ENCODE measurements at places on chromosomes 11 and 22. TPM values are rescaled to one million over a fixed set of nuclear protein-coding genes. Genes with fewer than 3 reads are reported as not detected.

Gene ASCC2
- 55.0 TPM for total RNA-seq

Gene SHANK3
- not detected for total RNA-seq

Gene CHRDL2
- total RNA-seq: not detected

Gene IL10RA
- 31.6 TPM for total RNA-seq

Gene LYVE1
- total RNA-seq: not detected

Gene OR52E8
- not detected for total RNA-seq

Gene OR8D1
- not detected for total RNA-seq

Gene PRR14L
- total RNA-seq: 50.3 TPM

Gene NAALAD2
- total RNA-seq: not detected

Gene P2RX6
- total RNA-seq: 0.34 TPM

Gene FAM83F
- 1.1 TPM for total RNA-seq

Gene HSD17B12
- 38.7 TPM for total RNA-seq

Gene OR56A1
- not detected for total RNA-seq

Gene PAX6
- 0.39 TPM for total RNA-seq

DNA sequence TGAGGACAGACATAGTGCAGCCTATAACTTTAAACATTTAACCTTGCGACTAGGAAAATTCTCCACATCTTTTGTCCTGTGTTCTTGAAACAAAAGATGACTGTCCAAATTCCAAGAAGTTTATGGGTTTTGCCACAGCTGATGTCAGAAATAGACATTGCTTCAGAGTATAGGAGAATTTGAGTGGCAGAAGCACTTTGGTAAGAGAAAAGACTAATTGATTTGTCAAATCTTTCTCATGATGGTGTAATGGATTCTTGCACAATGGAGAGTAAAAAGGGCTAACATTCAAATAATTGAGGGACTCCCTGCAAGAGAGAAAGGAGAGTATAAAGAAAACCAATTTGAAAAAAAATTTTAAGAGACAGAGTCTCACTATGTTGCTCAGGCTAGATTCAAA is 25.3 kb downstream of the C11orf58 start:
- no peak for DNase-seq

DNA sequence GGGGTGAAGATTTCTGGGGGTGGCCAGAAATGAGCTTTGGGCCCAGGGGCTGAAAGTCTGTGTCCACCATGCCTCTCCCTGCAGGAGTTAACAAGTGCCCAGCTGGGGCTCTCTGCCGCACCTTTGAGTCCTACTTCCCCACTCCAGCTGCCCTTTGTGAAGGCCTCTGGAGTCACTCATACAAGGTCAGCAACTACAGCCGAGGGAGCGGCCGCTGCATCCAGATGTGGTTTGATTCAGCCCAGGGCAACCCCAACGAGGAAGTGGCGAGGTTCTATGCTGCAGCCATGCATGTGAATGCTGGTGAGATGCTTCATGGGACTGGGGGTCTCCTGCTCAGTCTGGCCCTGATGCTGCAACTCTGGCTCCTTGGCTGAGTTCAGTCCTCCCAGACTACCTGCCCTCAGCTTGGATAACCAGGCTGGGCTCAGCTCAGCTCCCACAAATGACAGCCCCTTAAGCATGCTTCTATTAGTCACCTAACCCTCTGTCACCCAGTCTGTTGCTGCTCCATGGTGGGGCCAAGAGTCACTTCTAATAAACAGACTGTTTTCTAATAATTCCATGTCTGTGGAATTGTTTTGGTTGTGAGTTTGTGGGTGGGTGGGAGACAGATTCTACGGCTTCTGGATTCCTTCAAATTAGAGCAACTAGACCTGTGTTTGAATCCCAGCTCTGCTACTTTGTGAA is 3.0 kb upstream of the INPPL1 start:
- DNase-seq: no peak

- no peak for DNase-seq
These were observed 200.9 kb downstream of the MYO18B start for GRCh38 chr22:25942856-25943411.

DNA sequence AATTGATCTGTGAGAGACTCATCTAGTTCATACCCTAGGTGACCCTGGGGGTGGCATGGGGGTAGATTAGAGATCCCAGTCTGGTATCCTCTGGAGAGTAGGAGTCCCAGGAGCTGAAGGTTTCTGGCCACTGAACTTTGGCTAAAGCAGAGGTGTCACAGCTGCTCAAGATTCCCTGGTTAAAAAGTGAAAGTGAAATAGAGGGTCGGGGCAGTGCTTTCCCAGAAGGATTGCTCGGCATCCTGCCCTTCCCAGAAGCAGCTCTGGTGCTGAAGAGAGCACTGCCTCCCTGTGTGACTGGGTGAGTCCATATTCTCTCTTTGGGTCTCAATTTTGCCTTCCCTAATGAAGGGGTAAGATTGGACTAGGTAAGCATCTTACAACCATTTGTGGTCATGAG is 653 bp downstream of the IL18BP start:
- no peak for DNase-seq

DNA sequence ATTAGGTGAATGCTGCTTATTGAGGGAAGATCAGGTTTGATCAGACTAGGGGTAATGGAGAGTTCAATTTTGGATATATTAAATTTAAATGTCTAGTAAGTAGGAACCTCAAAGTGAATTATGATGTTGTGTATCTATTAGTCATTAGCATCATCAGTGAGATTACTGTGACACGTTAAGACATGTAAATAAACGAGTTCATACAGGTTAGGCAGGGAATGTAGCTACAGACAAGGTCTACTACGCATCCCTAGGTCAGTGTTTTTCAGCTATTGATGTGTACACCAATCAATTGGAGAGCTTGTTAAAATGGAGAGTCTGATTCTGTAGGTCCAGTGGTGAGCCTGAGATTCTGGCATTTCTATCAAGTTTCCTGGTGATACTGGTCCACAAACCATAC is 120.1 kb upstream of the LRRC4C start:
- no peak for DNase-seq

DNA sequence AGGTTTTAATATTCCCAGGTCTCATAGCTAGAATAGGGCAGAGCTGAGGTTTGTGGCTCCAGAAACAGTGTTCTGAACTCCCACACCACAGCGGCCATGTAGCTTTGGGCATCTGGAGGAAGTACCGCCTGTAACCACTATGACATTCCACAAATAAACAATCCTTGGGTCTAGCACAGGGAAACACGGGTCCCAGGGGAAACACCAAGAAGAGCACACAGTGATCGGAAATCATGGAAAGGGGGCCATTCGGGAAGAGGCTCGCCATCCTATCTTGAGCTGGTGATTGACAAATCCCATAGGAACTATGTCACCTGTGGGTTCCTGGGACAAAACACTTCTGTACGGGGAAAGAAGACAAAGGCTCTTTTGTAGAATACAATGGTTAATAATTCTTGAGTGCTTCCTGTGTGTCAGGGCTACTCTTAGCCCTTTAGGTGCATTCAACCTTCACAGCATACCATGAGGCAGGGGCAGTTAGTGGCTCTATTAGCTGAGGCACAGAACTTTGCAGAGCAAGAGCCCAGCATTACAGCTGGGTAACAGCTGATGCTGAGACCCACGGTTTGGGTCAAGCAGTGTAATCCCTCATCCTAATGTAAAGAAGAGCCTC is 514.2 kb downstream of the NTM start:
- no peak for DNase-seq

- DNase-seq: no peak
These were observed 139.4 kb downstream of the SPATA19 start for GRCh38 chr11:133705873-133706272.

DNA sequence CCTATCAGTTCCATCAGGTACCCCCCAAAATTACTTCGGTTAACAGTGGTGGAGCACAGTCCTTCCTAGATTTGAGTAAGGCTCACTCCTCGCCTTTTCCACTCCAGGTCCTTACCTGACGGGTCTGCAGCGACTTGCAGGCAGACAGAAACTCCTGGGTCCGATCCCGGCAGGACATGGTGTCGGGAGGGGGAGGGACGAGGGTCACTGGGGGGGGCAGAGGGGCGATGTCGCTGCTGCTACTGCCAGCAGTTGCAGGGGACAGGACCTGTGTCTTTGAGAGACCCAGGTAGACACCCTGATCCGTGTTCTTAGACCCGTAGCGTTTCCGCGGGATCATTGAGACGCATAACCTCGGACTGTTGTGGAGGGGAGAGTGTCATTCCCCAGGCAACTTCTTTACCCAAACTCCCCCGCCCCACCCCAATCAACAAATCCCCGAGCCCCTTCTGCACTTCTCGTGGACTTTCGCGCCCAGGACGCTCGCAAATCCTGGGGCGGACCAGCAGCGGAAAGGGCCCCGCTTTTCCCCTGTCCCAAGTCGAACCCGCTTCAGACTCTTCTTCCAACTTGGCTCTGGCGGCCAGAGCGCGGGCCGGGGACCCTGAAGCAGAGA is 839 bp downstream of the STX5 start:
- DNase-seq: no peak

- DNase-seq: no peak
These were observed at the start of gene SAA4 for GRCh38 chr11:18236664-18237356. TSS of gene SAA4 (minus strand) at chr11:18236802. CDS start at chr11:18235926, 876 bp downstream.

DNA sequence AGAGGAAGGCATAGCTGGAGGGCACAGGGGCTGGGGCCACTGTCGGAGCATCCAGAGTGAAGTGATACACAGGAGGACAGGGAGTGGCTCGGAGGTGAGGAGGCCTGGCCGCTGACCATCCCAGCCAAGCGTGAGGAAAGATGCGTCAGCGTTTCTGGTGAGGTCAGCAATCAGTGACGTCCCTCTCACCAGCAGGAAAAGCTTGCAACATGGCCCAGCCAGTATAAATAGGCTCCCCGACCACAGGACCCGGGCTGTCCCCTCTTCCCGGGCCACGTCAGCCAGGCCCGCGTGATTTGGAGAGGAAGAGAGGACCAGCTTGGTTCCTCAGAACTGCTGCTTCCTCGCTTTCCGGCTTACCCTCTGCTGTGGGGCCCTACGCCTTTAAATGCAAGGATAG is 4.2 kb upstream of the OSM start:
- DNase-seq: no peak

DNA sequence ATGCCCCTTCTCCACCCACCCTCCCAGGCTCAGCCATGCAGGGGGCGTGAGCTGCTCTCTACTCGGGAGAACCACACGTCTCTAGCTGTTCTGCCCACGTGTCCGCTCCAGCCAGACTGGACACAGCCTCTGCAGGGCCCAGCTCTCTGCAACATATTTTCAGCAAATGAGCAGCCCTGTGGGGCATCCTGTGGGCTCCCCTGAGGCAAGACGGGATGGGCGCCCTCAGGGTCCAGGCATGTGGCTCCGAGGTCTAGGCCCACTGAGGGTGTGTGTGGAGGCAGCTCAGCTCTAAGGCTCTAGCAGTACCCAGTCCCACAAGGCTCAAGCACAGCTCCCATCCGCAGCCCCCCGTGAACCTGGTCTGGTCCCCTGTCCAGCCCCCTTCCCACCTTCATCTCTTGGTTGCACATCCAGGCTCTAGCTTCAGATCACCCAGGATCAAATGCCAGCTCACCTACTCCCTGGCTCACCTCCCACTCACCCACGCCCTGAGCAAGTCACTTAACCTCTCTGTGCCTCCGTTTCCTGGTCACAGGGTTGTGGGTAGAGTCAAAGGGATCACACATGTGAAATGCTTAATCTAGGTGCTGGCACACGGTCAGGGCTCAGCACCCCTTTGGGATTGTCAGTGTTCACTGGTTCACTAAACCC is 57.8 kb upstream of the TCF20 start:
- DNase-seq: peak; percentile 29

DNA sequence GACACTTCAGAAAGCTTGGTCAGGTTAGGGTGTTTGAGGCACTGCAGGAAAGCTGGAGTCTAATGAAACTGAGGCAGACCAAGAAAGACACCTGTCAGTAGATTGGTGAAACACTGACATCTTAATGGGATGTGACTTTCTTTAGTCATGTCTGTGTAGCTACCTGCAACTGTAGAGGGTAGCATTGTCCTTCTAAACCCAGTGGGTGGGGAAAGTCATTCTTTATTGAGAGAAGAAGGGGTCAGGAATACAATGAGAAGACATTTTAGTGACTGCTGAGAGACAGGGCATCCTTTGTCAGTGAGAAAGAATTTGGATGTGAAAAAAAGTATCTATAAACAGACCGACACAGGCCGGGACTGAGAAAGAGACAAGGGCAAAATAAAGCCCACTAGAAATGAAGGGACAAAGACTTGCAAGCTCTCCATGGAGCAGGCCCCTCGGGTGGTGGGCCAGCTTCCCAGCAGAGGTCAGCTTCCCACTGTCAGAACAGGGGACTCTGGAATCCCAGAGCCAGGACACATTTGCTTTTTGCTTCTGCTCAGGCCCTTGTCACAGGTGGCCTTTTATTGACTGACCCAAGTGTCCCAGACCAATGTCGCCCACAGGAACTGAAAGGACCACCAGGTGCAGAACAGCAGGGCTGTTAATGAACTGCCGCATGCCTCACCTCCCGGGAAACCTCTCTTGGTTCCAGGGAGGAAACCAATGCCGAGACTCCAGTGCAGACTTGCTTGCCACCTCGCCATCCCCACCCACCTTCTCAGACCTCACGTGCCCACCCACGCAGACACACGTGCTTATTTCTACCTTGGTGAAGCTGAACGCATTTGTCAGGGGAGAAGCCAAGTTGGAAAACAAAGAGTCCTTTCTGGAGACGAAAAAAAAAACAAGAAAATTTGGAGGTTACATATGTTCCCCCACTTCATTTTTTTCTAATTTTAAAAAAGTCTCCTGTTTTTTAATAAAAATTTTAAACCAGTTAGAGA is 212.8 kb downstream of the TENM4 start:
- DNase-seq: no peak

DNA sequence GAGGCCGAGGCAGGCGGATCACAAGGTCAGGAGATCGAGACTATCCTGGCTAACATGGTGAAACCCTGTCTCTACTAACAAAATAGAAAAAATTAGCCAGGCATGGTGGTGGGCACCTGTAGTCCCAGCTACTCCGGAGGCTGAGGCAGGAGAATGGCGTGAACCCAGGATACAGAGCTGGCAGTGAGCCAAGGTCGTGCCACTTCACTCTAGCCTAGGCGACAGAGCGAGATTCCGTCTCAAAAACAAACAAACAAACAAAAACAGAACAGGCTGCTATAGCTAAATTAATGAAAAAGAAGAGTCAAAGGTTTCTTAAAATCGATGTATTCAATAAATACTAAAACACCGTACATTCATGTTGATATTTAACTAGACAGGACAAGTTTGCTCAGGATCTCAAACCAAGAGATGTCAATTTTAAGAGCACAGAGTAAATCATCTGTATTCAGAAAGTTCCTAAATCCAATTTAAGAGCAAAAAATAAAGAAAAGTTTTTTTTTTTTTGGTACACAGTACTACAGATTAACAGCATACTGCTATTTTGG is 59.9 kb downstream of the NUP98 start:
- DNase-seq: no peak

GRCh38 chr22:38181453-38182200 is at the start of gene PLA2G6:
TSS of gene PLA2G6 (minus strand) at chr22:38181830. CDS start at chr22:38169426, 12,404 bp downstream.
- peak; percentile 99 for DNase-seq

- DNase-seq: peak; percentile 34
These were observed 2.6 kb downstream of the KCNC1 start for GRCh38 chr11:17736930-17737817.

GRCh38 chr11:33307984-33308383 is 50.8 kb downstream of the HIPK3 start:
- DNase-seq: no peak

GRCh38 chr11:42337786-42338455 is 878.5 kb upstream of the LRRC4C start:
- DNase-seq: no peak
